ENCODE measurements at places on chromosomes 2 and 18.

DNA sequence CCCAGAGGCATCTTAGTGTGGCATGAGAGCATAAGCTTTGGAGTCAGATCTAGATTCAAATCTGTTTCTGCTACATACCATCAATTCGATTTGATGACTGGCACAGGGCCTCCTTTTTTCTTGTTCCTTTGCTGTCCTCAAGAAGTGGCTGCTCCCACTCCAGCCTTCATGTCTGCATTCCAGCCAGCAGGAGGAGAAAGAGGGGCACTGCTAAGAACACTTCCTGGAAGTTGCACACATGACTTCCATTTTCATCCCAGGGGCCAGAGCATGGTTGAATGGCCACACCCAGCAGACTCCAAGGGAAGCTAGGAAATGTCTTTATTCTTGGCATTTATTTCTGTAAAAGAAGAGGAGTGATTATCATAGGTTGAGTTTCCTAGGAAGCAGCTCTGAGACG is 50.4 kb downstream of the EML6 start:
- no peak for DNase-seq

DNA sequence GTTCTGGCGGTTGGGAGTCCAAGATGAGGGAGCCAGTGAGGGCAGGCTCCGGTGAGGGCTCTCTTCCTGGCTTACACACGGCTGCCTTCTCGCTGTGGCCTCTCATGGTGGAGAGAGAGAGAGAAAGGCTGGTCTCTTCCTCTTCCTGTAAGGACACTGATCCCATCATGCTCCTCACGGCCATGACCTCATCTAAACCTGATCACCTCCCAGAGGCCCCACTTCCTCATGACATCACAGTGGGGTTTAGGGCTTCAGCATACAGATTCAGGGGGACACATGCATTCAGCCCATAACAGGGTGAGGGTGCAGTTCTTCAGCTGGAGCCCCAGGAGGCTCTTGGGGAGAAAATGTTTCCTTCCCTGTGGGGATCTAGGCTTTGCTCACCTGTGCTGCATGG is 29.2 kb downstream of the AGAP1 start:
- no peak for DNase-seq

DNA sequence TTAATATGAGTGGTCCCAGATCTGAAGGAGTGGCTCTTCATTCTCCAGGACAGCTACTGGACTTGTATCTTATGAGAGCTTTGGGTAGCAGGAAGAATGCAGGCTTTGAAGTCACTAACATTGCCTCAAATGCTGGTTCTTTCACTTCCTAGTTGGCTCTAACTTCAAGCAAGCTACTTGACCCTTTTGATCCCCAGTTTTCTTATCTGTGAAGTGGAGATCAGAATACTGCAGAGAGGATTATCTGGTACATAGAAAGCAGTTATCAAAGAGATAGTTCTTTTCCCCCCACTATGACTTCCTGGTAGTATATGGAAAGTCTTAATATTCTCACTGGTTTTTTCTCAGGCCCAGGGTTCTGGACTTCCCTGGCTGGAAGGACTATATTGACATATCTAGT is 3.4 kb upstream of the PLCL1 start:
- no peak for DNase-seq

- DNase-seq, result no peak
Measured at GRCh38 chr18:69871363-69871762, 76.3 kb downstream of the CD226 start.

- DNase-seq, result no peak
Measured at GRCh38 chr2:233164967-233165366, 86.5 kb upstream of the ATG16L1 start.

GRCh38 chr18:59127047-59127446 is 12.6 kb upstream of the SEC11C start:
- DNase-seq, result no peak

GRCh38 chr18:12883372-12883683 is 709 bp downstream of the PTPN2 start:
- DNase-seq, result no peak

DNA sequence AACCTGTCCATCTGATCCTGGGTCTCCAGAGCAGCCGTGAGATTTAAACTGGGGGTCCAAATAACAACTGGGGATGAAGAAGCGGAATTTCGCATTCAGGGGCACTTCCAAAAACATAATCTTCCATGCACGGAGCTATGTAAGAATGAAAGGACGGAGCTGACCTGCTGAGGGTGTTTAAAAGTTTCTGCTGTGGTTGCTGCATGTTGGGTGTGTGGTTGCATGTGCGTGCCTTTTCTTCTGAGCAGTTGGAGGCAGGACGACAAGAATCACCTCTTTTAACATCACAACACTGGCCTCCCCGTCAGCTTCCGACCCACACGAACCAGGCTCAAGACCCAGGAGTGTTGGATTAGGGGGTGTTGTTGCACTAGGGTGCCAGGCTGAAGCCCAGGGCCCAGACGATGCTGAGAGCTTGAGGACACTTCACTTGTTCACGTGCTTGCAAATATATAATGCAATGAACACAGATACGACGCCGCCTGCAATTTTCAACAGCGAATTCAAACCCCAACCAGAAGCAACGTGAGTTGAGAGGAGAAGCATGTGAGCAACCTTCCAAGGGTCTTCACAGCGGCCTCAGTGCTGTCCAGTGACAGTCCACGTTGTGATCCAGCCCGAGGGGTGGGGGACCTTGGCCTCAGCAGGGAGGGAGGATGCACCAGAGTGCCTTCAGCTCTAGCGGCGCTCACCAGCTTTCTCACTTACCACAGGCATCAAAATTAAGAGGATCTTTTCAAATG is 76.0 kb upstream of the SALL3 start:
- DNase-seq, result no peak

- no peak for DNase-seq
Measured at GRCh38 chr18:63299837-63300745, 19.5 kb downstream of the BCL2 start.

GRCh38 chr2:85713836-85714235 is 19.7 kb downstream of the GNLY start:
- no peak for DNase-seq

- DNase-seq, result no peak
Measured at GRCh38 chr2:217362286-217362685, 502.4 kb upstream of the TNP1 start.

- no peak for DNase-seq
Measured at GRCh38 chr18:34357944-34358580, 133.3 kb upstream of the NOL4 start.

GRCh38 chr2:17607379-17607778 is 66.9 kb downstream of the VSNL1 start:
- DNase-seq, result no peak

- no peak for DNase-seq
Measured at GRCh38 chr2:222711315-222711940, 40.0 kb downstream of the MOGAT1 start.

DNA sequence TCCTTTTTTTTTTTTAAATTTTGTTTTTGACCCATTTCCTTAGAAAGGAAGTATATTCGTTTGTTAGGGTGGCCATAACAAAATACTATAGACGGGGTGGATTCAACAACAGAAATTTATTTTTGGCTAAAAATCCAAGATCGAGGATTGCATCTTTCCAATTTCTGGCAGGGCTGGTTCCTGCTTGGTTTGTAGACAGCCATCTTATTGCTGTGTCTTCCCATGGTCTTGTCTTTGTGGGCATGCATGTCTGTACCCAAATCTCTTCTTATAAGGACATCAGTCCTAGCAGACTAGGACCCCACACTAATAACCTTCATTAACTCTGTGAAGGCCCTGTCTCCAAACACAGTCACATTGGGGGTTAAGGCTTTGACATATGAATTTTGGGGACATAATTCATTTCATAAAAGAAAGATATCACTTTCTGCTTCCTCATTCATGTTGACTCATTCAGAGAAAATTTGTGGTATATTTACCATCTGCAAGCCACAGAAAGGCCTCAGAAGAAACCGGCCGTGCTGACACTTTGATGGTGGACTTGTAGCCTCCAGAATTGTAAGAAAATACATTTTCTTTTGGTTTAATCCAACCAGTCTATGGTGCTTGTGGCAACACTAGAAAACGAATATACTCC is 262.1 kb downstream of the LPIN1 start:
- no peak for DNase-seq

DNA sequence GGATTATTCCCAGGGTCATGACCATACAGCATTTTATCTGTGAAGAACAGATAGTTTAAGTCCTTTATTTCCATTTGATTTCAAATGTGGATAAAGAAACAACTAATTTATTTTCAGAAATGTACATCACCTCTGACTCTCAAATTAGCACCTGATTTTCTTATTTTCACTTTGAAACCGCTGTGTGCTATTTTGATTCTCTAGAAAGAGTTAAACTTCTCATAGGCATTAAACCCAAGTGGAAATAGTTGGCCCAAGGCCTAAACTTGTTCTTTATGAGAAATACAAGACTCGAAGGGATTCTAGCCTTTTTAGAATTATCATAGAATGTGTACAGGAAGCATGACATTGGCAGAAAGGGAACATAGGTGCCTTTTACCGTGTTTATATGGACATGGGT is 41.5 kb upstream of the LTBP1 start:
- DNase-seq, result no peak

DNA sequence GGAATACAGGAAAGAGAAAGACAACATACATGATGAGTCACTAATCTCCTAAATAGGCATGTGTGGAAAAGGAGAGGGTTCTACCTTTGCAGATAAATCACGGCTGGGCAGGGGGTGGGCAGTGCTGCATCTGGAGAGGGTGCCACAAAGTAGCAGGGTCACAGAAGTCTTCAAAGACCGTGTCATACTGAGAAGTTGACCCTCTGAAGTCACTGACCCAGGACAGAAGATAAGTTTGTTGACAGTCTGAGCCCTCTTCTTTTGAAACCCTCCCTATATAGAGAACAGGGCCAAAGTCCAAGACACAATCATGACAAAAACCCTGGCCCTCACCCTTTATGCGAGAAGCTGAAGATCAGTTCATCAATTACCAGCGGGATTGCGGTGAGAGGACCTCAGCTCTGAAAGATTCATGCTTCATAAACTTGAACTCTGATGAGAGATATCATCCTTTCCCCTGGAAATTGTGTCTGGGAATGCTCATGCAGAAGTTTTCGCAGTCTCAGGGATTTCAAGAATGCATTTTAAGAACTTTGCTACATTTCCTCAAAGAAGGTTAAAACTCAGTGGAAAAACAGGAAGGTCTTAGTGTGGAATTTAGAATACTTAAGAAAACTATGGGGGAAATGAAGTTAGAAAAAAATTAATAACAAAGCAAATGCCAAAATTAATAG is 129.5 kb downstream of the FAM124B start:
- no peak for DNase-seq

- DNase-seq, result no peak
Measured at GRCh38 chr2:220068846-220069245, 441.4 kb downstream of the SLC4A3 start.

DNA sequence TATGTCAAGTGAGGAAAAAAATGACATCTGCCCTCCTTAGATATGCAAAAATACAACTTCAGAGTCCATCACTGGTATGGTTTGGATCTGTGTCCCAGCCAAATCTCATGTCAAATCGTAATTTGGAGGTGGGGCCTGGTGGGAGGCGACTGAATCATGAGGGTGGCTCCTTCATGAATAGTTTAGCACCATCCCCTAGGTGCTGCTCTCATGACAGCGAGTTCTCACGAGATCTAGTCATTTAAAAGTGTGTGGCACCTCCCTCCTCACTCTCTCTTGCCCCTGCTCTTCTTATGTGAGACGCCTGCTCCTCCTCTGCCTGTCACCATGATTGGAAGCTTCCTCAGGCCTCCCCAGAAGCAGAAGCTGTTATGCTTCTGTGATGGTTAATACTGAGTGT is 5.9 kb upstream of the PSMA8 start:
- no peak for DNase-seq

DNA sequence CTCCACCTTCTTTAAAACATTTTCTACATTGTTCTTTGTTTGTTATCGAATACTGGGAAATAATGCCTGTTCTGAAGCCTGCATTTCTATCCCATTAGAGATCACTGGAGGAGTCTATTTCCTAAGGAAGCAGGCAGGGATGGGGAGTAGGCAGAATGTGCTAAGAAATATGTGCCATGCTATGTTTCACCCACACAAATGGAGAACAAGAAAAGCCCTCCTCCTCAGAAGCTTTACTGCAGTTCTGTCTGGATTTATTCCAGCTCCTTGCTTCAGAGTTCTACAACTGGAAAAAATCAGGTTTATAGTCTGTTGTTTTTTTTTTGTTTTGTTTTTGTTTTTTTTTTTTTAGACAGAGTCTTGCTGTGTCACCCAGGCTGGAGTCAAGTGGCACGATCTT is 825.1 kb downstream of the SLC4A3 start:
- no peak for DNase-seq

- DNase-seq, result no peak
Measured at GRCh38 chr2:151241224-151241623, 20.4 kb downstream of the RBM43 start.

DNA sequence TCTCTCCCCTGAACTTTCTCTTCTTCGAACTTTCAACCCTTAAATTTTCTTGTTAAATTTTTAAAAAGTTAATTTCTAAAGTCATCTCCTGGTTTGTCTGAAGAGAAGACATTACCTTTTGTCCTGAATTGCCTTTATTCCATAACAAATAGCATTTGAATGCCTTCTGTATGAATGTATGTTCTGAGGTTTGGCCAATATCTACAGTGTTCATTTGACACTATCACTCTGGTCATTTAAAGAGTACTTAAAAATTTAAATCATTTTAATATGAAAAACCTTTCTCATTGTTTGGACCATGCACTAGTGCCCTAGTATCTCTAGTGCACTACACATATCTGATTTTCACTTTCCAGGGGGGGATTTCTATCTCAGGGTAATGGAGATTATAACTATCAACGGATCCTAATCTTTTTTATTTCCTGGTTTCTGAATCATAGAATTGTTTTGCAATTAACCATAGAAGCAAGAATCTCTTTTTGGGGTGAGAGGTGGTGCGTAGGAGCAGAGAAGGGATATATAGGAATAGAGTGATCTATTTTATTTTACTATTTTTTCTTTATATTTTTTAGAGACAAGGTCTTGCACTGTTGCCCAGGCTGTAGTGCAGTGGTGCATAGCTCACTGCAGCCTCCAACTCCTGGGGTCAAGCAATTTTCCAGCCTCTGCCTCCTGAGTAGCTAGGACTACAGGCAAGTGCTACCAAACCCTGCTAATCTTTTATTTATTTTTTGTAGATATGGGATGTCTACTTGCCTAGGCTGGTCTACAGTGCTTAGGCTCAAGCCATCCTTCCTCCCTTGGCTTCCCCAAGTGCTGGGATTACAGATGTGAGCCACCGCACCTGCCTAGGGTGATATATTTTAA is 25.5 kb downstream of the TANC1 start:
- DNase-seq, result no peak

Measured in stimulated activated CD4-positive, alpha-beta T cell treated with anti-CD3 and anti-CD28 coated beads, Interleukin-1b, Interleukin-23, amount 100 ng/mL, for 4 hours (primary cell).